Stimulated activated CD8-positive, alpha-beta memory T cell treated with anti-CD3 and anti-CD28 coated beads, Interleukin-15, amount 100 ng/mL, for 1 hour (primary cell): ENCODE measurements at places on chromosomes 11 and 22.

- no peak for DNase-seq
Measured at GRCh38 chr11:29208117-29208516, 808.7 kb downstream of the KCNA4 start.

- DNase-seq: peak; percentile 47
Measured at GRCh38 chr11:77411717-77412441, 62.0 kb downstream of the PAK1 start.

DNA sequence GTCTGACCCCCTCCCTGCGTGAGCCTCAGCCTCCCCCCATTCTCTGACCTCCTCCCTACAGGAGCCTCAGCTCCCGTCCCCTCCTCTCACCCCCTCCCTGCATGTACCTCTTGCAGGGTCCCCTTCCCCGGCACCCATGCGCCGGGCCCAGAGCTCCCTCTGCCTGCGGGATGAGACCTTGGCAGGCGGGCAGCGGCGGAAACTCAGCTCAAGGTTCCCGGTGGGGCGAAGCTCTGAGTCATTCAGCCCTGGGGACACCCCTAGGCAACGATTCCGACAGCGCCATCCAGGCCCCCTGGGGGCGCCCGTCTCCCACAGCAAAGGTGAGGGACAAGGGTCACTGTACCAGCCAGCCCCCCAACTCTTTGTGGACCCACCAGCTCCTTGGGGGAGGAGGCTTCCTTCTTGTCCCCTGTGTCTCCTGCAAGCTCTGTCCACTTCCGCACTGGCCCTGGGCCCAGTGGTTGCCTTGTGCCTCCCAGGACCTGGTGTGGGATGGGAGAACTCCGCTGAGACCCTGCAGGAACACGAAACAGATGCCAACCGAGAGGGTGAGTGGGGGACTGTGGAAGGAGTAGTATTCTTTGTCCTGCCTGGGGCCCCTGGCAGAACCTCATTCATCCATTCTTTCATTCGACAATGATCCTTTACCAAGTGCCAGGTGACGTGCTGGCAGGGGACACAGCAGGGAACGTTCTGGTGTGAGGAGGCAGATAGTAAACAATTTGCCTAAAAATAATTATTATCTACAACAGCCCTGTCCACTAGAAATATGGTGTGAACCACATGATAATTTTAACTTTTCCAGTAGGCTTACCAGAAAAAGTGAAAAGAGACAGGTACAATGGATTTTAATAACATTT, 3.7 kb upstream of the RPS6KA4 start:
- no peak for DNase-seq

DNA sequence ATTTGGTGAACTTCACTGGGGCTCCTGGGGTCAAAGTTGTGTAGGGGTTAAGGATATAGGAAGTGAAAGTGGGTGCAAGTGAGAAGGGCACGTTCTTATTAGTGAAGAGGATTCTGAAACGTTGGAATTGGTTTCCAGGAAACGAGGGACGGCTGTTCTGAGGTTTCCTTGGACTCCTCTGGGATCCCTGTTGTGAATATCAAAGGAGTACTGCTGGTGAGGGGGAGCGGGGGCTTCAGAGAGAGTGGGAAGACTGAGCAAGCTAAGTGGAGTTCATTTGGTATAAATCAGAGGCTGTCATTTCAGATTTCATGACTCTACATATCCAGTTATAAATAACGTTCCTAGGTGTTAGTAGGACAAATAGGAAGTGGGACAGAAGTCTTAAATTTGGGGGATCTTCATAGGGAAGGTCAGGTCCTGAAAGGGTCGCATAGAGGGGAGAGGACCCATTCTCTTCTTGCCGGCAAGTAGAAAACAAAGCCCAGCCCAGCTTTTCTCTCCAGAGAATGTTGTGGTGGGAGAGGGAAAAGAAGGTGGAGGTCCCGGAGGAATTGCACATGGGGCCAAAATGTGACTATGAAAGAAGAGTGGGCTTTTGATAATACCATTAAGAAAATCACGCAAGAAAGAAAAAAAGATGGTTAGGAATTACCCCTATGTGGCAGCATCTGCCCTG, 1.1 kb upstream of the NELL1 start:
- no peak for DNase-seq

DNA sequence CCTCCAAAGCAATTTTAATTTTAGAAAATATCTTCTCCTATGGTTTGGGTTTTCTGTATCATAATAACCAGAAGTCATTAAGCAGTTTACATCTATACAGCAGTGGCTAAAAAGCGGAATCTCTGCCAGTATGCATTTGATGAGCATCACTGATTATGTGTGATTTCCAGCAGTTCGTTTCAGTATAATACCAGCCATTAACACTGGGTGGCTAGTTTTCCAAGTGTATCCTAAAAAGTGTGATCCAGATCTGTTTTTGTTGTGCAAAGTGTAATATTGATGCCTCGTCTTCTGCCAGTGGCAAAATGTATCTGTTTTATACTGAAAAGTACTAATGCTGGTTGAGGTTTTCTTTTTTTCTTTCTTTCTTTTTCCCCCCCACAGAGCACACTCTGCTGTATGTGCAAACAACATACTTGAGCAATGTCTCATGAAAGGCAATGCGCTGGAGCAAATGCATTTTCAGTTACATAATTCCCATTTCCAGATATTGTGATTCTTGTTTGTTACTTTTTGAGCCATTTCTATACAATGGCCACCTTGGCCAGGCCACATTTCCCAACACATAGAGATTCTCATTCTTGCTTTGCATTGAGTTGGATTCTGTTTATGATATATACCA, 64.2 kb downstream of the SLC36A4 start:
- DNase-seq: no peak

DNA sequence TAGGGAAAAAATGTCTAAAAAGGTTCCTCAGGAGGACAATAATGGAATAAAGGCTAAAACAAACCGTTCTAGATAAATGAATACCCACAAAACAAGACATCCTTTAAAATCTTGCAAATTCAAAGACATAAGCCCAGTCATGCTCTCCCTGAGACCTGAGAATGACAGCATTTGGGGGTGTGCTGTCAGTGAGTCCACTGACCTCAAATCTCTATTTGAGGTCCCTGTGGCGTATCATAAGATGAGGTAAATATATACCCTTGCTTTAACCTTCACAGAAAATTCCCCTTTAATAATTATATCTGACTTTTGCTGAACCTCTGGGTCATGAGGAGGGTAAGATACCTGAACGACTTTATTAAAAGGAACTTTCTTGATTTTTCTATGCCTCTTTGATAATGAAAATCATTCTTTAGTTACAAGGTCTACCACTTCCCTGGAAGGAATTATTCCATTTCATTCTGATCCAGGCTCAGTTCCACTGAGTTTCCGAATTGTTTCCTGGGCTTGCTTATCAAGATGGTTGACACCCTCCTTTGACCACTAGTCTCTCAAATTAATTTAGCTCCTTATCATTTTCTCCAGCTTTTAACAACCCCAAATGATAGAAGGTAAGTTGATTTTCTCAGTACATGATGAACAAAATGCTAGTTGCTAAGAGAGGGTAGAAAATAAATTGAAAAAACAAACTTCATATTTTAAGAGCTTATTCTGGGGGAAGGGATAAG, 53.8 kb upstream of the CHRM4 start:
- DNase-seq: no peak

GRCh38 chr11:9384535-9385326, at the start of gene IPO7:
TSS of gene IPO7 (plus strand) at chr11:9384652. CDS start at chr11:9384764, 112 bp downstream.
- DNase-seq: peak; percentile 64

- no peak for DNase-seq
Measured at GRCh38 chr11:24944891-24945290, 448.0 kb downstream of the LUZP2 start.

DNA sequence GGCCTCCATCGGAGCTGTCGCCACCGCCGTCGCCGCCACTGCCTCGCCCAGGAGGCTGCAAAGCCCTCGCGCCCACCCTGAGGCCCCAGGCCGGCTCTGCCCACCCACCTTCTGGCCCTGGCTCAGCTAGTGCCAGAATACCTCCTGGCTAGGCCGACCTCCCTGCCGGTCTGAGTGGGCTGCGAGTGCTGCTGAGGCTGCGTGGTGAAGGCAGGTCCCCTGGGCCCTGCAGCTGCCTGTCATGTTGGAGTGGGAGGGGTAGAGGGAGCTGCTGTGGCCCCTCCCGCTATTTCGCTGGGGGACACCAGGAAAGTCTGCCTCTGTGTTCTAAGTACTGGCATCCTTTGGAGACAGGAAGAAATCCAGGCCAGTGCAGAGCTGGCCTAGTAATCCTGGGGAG, 34.2 kb downstream of the LRRC10B start:
- no peak for DNase-seq

DNA sequence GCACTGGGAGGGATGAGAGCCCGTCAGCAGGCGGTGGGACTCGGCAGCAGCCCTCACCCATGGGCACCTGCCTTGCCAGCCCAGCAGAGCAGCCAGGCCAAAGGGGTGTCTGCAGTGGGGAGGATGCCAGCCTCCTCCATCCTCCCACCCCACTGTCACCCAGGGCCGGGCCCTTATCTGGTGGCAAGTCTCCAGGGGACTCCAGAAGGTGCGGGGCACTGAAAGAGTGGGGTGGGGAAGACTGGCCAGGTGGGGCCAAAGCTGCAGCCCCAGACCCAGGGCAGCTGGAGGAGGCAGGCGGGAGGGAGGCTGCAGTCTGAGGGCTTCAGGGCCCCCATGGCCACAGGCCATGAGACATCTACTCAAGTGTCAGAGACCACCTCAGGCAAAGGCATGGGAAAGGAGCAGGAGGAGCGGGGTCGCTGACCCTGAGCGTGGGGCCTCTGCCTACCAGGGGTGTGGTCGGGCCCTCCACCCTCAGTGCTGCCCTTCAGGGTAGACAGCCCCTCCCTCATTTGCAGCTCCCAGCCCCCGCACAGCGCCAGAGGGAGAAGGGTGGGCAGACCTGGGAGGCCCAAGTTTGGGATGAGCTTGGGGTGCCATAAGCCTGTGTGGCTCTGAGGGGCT, 3.5 kb downstream of the DGCR6L start:
- DNase-seq: no peak
